ENCODE measurements at places on chromosomes 3 and 15.
A peak's percentile ranks its signal among the peaks of the same experiment; 100 is the strongest.

- no peak for DNase-seq
Observed at GRCh38 chr3:25532431-25533162, 104.5 kb downstream of the RARB start.

- no peak for DNase-seq
Observed at GRCh38 chr15:96415513-96416217, 85.2 kb downstream of the NR2F2 start.

GRCh38 chr15:50231761-50232160, 33.8 kb downstream of the HDC start:
- DNase-seq: no peak

- no peak for DNase-seq
Observed at GRCh38 chr15:29838352-29839010, 16.2 kb upstream of the TJP1 start.

GRCh38 chr3:106114848-106115247, 246.0 kb upstream of the CBLB start:
- DNase-seq: no peak

DNA sequence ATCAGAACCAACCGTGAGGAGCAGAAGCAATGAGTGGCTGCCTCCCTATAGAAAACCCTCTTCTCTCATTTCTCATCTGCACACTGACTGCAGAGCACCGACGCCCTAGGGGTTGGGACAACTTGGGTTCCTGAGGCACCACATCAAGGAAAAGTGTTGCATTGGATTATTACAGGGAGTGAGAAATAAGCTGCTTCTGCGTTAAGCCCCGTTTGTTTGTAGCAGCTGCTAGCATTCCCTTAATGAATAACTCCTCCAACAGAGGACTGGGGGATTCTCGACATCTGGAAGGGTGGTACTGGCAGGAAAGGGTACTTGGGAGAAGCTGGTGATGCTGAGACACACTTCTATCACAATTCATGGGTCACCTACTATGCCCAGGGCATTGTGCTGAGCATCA, 25.3 kb upstream of the AGBL1 start:
- DNase-seq: no peak

DNA sequence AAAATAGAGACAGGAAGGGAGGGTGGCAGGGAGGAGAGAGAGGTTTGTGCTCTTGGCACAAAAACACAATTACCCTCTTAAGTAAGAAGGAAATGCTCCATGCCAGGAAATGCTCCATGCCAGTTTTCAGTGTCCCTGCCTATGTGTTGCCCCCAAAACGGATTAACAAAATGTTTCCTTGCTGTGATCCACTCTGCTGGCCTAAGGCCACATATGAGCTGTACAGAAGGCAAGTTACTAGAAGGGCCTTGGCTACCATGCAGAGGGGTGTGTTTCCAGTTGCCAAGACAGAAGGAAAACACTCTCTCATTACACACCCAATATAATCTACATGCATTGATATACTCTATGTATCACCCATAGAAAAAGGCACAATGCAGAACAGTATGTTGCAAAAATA, 98.2 kb upstream of the PTPRG start:
- no peak for DNase-seq

- DNase-seq: no peak
Observed at GRCh38 chr3:13662238-13662847, 113.4 kb downstream of the FBLN2 start.

- no peak for DNase-seq
Observed at GRCh38 chr3:173733029-173733652, 335.6 kb downstream of the NLGN1 start.

DNA sequence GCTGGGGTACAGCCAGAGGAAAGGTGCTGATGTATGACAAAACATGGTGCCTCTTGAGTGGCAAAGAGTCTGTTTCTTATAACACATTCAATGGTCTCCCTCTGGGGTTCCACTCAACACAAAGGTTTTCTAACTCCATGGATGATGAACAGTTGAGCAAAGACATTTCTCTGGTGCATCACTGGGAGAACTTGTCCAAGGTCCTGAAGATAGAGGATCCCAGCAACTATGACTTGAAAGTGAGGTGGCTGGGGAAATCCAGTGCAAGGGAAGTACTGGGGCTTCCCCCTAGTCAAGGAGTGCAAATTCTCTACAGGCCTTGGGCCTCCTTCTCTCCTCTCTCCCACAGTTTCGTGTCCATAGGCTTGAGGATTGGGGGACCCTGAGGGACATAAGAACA, 431.1 kb downstream of the WDR72 start:
- no peak for DNase-seq

DNA sequence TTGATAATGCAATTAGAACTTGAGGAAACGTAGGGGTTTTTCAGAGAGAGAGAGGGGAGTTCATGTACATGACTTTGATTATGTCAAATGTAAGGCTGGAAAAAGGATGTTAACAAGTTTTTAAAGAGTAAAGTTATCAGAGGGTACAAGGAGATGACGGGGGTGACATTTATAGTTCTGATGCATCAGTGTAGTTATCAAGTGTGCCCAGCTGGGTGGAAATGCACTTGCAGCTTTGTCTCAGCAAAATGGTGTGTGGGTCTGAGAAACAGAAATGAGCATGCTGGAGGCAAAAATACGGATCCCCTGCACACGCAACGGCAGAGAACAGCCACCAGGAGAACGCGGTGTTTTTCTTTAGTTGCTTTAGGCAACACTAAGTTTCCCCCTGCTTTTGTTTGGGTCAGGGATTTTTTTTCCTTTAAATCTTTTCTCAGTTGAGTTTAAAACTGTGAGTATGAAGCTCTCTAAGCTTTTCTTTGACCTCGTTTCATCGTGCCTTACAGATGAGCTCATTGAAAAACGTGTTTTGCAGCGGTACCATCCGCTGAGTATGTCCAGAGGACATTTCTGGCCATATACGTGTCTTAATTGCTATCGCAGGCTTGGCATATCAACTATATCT, 205.4 kb downstream of the PDZRN3 start:
- no peak for DNase-seq

DNA sequence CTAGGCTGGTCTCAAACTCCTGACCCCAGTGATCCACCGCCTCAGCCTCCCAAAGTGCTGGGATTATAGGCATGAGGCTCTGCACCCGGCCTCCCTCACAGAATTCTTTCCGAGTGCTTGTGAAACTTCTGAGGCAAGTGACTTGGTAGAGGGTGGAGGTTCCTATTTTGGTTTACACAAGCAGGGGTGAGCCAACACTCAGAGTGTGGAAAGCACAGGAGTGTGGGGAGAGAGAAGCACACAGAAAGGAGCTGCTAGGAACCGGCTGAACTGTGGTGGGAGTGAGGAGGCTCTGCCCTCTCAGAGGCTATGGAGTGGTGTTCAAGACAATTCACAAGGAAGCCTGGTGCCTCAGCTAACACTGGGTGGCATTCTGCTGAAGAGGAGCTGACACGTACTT, 7.7 kb downstream of the CAPN3 start:
- DNase-seq: no peak

DNA sequence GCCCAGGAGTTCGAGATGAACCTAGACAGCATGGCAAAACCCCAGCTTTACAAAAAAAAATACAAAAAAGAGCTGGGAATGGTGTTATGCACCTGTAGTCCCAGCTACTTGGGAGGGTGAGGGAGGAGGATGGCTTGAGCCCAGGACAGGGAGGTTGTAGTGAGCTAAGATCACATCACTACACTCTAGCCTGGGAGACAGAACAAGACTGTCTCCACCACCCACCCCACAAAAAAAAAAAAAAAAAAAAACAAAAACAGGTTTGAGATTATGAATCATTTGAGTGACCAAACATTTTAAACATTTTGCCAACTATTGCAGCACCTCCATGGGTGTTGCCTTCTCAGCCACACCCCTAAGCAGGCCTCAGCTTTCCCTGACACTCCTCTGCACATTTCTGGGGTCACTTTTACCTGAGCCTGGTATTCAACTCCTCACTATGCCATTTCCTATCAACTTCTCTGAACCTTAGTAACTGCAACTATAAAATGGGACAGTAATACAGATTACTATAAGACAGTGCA, 41.8 kb downstream of the IL5RA start:
- no peak for DNase-seq

GRCh38 chr15:83365370-83365938, 81.0 kb upstream of the BNC1 start:
- no peak for DNase-seq

- DNase-seq: no peak
Observed at GRCh38 chr15:69540622-69541021, 88.0 kb downstream of the RPLP1 start.

- no peak for DNase-seq
Observed at GRCh38 chr15:89123181-89123525, 34.9 kb downstream of the ABHD2 start.

DNA sequence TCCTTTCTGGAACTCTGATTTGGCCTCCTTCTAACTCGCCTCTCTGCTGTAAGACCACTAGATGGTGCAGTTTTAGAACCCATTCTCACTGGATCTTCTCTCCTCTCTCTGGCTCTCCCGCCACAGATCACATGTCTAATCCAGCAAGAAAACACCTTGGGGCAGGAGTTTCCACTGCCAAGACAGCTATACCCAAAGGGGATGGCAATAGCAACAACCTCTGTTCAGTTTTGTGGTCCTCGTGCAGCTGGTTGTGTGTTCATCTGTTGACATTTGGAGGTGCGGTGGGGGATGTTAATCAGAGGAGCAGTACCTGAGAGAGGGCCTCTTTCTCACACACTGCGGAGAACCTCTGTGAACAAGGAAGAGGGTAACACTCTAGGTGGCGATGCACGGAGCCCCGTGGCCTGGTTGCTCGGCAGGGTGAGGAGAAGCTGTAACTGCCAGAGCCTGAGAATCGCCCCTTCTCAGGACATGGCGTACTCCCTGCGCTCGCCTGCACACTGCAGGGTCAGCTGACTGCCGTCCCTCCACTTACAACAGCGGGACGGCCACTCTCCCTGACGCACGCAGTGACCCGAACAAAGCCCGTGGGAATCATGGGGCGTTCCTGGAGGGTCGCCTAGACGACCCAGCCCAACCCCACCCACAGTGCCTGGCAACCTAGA, at the start of gene TEX55:
TEX55 (plus strand) TSS at position 666 of the 668 bp plus-strand sequence. CDS start 25 bp downstream, outside the sequence.
- peak; percentile 15 for DNase-seq

DNA sequence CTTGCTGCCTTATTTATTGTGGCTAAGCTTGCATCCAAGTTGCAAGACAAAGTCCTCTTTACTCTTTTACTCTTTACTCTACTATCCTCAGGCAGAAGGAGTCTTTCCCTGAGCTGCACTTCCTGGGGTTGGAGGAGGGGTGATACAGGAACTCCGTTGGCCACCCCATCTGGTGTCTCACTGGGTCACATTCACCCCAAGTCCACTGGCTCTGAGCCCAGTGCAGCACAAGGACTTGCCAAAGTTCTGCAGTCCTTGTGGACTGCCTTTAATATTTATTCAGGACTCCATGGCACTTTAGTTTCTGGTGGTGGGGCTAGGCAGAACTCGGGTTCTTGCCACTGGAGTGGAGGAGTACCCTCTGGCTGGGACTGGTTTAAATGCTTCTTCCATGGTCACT, 165.4 kb upstream of the KCNH8 start:
- DNase-seq: no peak

All from T1000 (cell line).